Osteocyte (in vitro differentiated cells): ENCODE measurements at places on chromosomes 2 and 18. TPM values are rescaled to one million over a fixed set of nuclear protein-coding genes. Genes with fewer than 3 reads are reported as not detected.

GRCh38 chr18:10100941-10101701 lies 187.3 kb downstream of the VAPA start:
- H3K4me1 ChIP-seq = peaks cover 17% of the 10 kb centered on the region
- H3K27me3 ChIP-seq = no peaks in the 10 kb centered on the region
- no peak overlapping the region for H3K4me3 ChIP-seq
- peaks cover 4% of the 10 kb centered on the region for H3K36me3 ChIP-seq

GRCh38 chr18:25111377-25112288 lies 240.3 kb downstream of the ZNF521 start:
- H3K4me3 ChIP-seq = no peak overlapping the region
- no peak for DNase-seq
- peaks cover 10% of the 10 kb centered on the region for H3K4me1 ChIP-seq
- H3K27me3 ChIP-seq = no peaks in the 10 kb centered on the region
- H3K36me3 ChIP-seq = peaks cover 5% of the 10 kb centered on the region

DNA sequence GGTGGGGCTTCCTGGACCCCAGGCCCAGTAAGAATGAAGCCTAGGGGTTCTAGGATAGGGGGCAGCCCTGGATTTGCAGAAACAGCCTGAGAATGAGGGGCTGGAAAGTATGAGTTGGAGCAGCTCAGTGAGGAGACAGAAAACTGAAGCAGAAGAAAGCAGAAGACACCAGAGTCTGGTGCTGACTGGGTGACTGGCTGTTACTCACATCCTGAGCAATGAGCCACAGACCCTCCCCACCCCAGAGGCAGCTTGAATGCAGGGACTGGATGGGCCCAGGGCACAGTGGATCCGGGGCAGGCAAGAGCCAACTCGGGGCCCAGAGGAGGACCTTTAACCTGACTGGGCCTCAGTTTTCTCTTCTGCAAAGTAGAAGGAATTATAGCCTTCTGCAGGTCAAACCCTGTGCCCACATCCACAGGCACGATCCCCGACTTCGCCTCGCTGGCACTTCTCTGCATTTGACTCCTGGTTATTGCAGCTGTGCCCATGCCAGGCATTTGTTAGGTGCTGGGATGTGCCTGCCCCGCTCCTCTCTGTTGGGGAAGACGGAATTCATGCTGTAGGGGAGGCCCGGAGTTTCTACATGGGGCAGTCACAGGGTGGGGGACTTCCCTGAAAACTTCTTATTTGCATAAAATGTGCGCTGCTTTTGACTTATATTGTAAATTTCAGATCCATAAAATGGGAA lies 8.5 kb downstream of the STEAP3 start:
- H3K4me3 ChIP-seq = peak overlapping the region; percentile 24
- peaks cover 49% of the 10 kb centered on the region for H3K4me1 ChIP-seq
- no peak for DNase-seq
- no peaks in the 10 kb centered on the region for H3K27me3 ChIP-seq
- H3K27ac ChIP-seq = peak overlapping the region; percentile 90

DNA sequence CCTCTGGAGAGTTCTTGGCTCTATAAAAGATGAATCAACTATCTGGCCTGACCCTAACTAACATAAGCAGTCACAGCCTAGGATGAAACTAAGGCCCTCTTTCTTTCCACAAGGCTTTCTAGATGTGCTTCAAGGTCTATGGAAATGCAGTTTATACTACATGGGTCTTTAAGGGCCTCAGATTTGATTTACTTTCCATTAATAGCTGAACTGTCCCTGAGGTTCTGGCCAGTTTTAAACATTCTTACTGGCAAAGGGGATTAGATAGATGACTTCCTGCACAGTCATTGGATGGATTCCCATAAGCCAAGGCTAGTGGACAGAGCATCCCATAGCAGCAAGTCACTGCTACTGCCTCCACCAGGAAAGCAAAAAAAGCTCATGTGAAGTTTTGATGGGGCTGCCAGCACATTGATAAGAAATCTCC lies 38.1 kb upstream of the LCLAT1 start:
- H3K27me3 ChIP-seq = peaks cover 5% of the 10 kb centered on the region
- no peak for DNase-seq
- H3K4me3 ChIP-seq = no peak overlapping the region

DNA sequence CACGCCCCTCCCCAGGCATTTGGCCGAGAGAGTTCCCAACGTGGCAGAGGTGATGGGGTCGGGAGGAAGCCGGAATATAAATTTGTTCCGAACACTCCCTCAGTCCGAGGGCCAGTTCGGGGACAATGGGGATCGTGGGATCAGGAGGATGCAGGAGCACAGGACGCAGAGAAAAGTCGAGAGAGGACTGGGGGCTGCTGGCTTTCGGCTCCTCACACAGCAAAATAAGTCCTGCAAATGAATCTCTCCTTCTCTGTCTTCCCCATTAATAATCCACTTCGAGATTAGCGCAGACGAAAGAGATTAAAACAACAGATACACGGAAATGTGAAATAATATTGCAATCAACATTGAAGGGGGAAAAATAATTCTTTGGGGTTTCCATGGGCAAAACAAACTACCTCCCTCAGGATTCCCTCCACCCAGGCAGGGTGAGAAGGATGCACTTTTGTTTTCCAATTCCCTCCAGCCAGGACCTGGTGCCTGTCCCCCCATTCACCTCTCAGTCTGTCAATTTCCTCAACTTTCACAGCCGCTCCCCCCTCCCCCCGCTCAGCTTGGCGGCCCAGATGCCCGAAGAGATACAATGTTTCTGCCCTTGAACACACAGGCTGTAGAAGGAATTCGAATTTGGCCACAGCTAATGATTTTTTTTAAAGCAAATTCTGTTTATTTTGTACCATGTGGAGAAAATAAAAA lies 3.1 kb upstream of the ZEB2 start:
- peak overlapping the region; percentile 94 for H3K27ac ChIP-seq
- no peaks in the 10 kb centered on the region for H3K36me3 ChIP-seq
- H3K4me1 ChIP-seq = peaks cover 34% of the 10 kb centered on the region
- DNase-seq = no peak

- no peaks in the 10 kb centered on the region for H3K4me1 ChIP-seq
- DNase-seq = no peak
- no peak overlapping the region for H3K27ac ChIP-seq
- H3K27me3 ChIP-seq = no peaks in the 10 kb centered on the region
- H3K36me3 ChIP-seq = no peaks in the 10 kb centered on the region
These were observed 587.3 kb upstream of the GCFC2 start for GRCh38 chr2:76298041-76298440.

DNA sequence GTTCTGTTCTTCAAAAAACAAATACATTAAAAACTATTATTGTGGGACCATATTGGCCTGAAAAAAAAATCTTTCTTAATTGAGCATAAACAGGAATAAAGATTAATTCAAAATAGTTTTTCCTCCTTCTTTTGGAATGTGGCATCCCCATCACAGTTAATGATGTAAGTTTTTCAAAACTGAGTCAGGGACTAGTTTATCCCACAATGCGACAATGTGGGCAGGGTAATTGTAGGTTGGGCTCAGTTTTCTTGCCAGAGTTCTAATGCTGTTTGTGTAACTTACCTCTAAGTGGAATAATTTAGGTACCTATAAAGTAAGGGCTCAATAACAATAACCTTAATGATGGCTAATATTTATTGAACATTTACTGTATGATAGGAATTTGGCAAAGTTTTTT lies 82.0 kb downstream of the PMS1 start:
- H3K4me3 ChIP-seq = no peak overlapping the region
- H3K4me1 ChIP-seq = peaks cover 2% of the 10 kb centered on the region
- no peaks in the 10 kb centered on the region for H3K27me3 ChIP-seq
- peaks cover 34% of the 10 kb centered on the region for H3K36me3 ChIP-seq
- H3K27ac ChIP-seq = no peak overlapping the region
- DNase-seq = no peak

GRCh38 chr2:202238234-202239197 lies at the start of gene SUMO1:
TSS of gene SUMO1 (minus strand) at chr2:202238597. CDS start at chr2:202238451, 146 bp downstream.
- peak within 1 kb of the TSS; percentile 97 for H3K27ac ChIP-seq
- no peaks in the 10 kb centered on the region for H3K27me3 ChIP-seq
- peaks cover 17% of the 10 kb centered on the region for H3K4me1 ChIP-seq
- H3K36me3 ChIP-seq = no peaks in the 10 kb centered on the region
- DNase-seq = peak; percentile 91

GRCh38 chr2:79082987-79083386 lies 4.8 kb downstream of the REG1B start:
- no peak for DNase-seq
- no peaks in the 10 kb centered on the region for H3K4me1 ChIP-seq
- H3K4me3 ChIP-seq = no peak overlapping the region

DNA sequence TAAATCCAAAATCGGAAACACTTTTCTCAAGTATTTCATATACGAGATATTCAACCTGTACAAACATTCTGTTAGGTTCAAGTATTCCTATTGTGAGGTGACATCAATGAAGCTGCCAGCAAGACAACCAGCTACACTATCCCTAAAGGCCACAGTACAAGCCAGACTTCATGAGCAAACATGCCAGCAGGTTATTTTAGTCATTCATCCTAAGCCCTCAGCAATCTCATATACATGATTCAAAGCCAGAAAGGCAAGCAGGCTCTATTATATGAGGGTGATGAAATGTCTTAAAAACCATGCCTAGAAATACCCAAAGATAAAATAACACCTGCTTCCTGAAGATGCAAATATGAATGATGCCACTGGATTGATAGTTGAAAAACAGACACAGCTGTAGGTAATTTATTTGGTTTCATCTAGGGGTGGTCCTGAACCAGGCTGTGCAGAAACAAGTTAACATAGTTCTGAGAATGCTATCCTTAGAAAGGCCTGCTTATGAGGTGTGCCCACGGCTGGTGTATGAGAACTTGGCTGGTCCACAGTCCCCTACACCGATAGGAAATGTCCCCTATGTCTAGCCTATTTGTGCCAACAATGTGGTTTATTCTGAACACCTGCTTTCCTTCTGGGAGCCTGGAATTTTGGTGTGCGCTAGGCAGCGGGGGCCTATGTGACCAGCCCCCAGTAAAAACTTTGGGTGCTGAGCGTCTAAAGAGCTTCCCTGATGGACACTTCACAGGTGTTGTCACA lies 48.2 kb upstream of the KIDINS220 start:
- H3K4me1 ChIP-seq = no peaks in the 10 kb centered on the region
- H3K27ac ChIP-seq = no peak overlapping the region
- no peak for DNase-seq

- peak; percentile 59 for DNase-seq
- no peak overlapping the region for H3K27ac ChIP-seq
- H3K36me3 ChIP-seq = no peaks in the 10 kb centered on the region
- peaks cover 57% of the 10 kb centered on the region for H3K27me3 ChIP-seq
- H3K4me3 ChIP-seq = no peak overlapping the region
- no peaks in the 10 kb centered on the region for H3K4me1 ChIP-seq
These were observed 97.9 kb upstream of the ZNF516 start for GRCh38 chr18:76592981-76593381.

- H3K36me3 ChIP-seq = peaks cover 29% of the 10 kb centered on the region
- no peak overlapping the region for H3K27ac ChIP-seq
- no peak for DNase-seq
- peaks cover 14% of the 10 kb centered on the region for H3K4me1 ChIP-seq
- no peaks in the 10 kb centered on the region for H3K27me3 ChIP-seq
These were observed 759 bp downstream of the PPP4R3B start for GRCh38 chr2:55616551-55617174.

DNA sequence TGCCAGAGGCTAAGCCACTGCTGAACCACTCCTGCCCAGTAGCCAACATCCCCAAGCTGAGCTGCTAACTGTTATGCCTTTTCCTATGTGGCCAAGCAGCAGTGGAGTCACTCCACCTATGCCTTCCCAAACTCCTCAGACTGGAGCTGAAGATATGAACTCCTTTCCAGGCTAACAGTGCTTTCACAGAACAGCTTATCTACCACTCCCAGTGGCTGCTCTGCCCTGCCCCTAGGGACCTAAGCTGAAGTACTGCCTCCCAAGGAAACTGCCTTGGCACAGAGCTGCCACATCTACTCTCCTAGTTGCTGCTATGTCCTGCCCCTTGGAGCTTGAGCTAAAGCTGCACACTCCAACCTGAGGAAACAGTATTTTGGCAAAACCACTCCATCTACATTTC lies 275.9 kb downstream of the RBM43 start:
- peaks cover 10% of the 10 kb centered on the region for H3K36me3 ChIP-seq
- no peak overlapping the region for H3K4me3 ChIP-seq
- DNase-seq = no peak
- H3K4me1 ChIP-seq = no peaks in the 10 kb centered on the region
- no peaks in the 10 kb centered on the region for H3K27me3 ChIP-seq

- no peak overlapping the region for H3K4me3 ChIP-seq
- H3K36me3 ChIP-seq = no peaks in the 10 kb centered on the region
- H3K27ac ChIP-seq = no peak overlapping the region
- H3K27me3 ChIP-seq = peaks cover 60% of the 10 kb centered on the region
- no peaks in the 10 kb centered on the region for H3K4me1 ChIP-seq
These were observed 62.1 kb downstream of the DPP4 start for GRCh38 chr2:162011706-162012564.

DNA sequence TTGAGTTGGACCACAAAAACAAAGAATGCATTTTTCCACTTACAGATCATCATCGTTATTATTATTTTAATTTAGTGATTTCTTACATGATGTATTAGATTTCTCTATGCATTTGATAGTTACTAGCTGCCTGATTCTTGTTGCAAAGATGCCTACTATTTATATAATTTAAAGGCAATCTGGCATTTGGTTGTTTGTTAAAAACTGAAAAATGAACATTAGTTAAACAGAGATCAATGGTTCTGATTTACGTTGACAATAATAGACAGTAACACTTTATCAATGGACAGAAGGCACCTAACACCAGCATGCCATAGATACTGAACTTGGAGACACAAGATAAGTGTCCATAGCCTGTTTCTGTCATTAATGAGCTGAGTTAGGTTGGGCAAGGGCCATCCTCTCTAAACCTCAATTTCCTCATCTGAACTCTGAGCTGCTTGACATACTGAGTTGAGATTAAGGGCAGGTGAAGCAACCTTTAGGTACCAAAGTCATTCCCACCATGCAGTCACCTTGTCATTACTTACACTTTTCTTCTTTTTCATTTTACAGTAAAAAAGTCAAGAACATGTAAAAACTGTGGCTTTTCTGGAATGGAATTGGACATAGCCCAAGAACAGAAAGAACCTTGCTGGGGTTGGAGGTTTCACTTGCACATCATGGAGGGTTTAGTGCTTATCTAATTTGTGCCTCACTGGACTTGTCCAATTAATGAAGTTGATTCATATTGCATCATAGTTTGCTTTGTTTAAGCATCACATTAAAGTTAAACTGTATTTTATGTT lies 3.1 kb downstream of the CCL20 start:
- H3K27me3 ChIP-seq = no peaks in the 10 kb centered on the region
- H3K4me1 ChIP-seq = peaks cover 57% of the 10 kb centered on the region
- H3K4me3 ChIP-seq = peak overlapping the region; percentile 53
- H3K27ac ChIP-seq = peak overlapping the region; percentile 85
- DNase-seq = no peak

- peak overlapping the region; percentile 53 for H3K27ac ChIP-seq
- H3K4me3 ChIP-seq = no peak overlapping the region
- peaks cover 26% of the 10 kb centered on the region for H3K36me3 ChIP-seq
- DNase-seq = peak; percentile 19
These were observed 21.0 kb upstream of the ARMC9 start for GRCh38 chr2:231177156-231178025.

- no peak overlapping the region for H3K27ac ChIP-seq
- H3K4me1 ChIP-seq = peaks cover 24% of the 10 kb centered on the region
- no peak for DNase-seq
These were observed 145.3 kb downstream of the PKP4 start for GRCh38 chr2:158602027-158602426.

The SERPINB11 gene
- not detected in 2 replicates for total RNA-seq

The PDE1A gene
- total RNA-seq = 1.5 and 1.8 TPM in 2 replicates

The LAMA1 gene
- 0.30 and 0.34 TPM in 2 replicates for total RNA-seq

The LOXHD1 gene
- total RNA-seq = not detected in 2 replicates

The PROKR1 gene
- not detected in 2 replicates for total RNA-seq

The CYP27C1 gene
- total RNA-seq = 21.9 and 24.9 TPM in 2 replicates

The CTLA4 gene
- not detected in 2 replicates for total RNA-seq

The ATG9A gene
- total RNA-seq = 83.6 and 95.2 TPM in 2 replicates

The DQX1 gene
- 0.26 and 0.32 TPM in 2 replicates for total RNA-seq

The SERPINB3 gene
- total RNA-seq = not detected in 2 replicates

The AOX1 gene
- total RNA-seq = 0.97 and 1.7 TPM in 2 replicates

The LIPG gene
- total RNA-seq = not detected in 2 replicates

The MDH1B gene
- 1.2 and 1.3 TPM in 2 replicates for total RNA-seq

The CLEC4F gene
- not detected in 2 replicates for total RNA-seq
